WTC11 (cell line): ENCODE measurements at places on chromosomes 6 and 20. TPM values are rescaled to one million over a fixed set of nuclear protein-coding genes. Genes with fewer than 3 reads are reported as not detected.

DNA sequence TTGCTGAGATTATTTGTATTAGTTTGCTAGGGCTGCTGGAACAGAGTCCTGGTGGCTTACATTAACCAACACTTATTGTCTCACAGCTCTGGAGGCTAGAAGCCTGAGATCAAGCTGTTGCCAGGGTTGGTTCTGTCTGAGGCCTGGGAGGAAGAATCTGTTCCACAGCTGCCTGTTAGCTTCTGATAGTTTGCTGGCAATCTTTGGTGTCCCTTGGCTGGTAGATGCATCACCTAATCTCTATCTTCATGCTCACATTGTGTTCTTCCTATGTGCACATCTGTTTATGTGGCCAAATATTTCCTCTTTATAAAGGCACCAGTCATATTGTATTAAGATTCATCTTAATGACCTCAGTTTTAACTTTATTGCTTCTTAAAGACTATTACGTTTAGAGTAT lies 19.5 kb downstream of the SF3B5 start:
- H3K27ac ChIP-seq, result no peak overlapping the region
- no peak for DNase-seq
- H3K4me3 ChIP-seq, result no peak overlapping the region
- peaks cover 15% of the 10 kb centered on the region for H3K27me3 ChIP-seq
- H3K36me3 ChIP-seq, result no peaks in the 10 kb centered on the region

DNA sequence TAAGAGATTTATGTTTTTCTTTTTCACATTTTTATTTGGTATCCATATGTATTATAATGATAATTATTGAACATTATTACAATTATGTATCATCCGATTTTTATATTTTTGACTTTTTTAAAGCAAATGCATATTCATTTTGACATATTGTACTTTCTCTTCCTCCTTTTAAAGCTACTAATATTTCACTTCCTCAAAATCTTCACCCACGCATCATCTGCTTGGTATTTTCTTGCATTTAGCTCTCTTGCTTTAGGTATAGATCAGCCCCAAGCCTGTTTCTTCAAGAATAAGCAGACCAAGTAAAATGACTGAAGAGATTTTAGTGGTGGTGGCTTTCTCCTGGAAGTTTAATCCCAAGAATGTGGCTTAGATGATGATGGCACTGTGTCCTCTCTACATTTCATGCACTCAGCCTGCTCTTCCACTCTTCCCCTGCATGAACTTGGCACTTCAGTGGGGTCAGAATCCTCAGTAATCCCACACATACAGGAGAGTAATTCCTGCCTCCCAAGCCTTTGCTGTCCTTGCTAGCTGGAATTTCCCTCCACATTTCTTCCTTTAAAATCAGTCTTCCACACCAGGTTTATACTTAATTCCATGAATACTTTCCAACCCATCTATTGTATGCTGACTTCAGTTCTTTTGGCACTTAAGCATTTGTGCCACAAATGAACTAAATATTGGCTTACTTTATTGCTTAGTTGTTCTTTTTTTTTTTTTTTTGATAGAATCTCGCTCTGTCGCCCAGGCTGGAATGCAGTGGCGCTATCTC lies 8.2 kb downstream of the NCOA7 start:
- H3K4me3 ChIP-seq, result no peak overlapping the region
- no peaks in the 10 kb centered on the region for H3K36me3 ChIP-seq
- H3K4me1 ChIP-seq, result peaks cover under 1% of the 10 kb centered on the region; the same call in 1 of the 2 replicates
- no peak overlapping the region for H3K27ac ChIP-seq
- DNase-seq, result no peak
- no peaks in the 10 kb centered on the region for H3K27me3 ChIP-seq

GRCh38 chr20:13778827-13779226 lies 5.9 kb downstream of the ESF1 start:
- DNase-seq, result no peak
- H3K4me3 ChIP-seq, result no peak overlapping the region
- peaks cover 62% of the 10 kb centered on the region for H3K36me3 ChIP-seq
- no peaks in the 10 kb centered on the region for H3K27me3 ChIP-seq

DNA sequence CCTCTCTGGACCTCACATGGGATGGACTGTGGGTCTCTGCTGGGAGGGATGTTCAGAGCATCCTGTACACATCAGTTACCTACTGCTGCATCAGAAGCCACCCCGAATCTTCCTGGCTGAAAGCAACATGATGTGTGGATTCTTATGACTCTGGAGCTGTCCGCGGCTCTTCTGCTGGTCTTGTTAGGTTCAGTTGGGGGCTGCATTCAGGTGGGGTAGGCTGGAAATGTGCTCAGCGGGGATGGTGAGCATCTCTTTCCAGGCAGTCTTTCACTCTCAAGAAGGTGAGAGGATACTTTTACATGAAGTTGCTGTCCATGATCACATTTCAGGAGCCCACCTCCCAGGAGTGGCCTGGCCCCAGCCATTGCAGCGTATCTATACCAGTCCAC lies 5.2 kb upstream of the CST5 start:
- no peak overlapping the region for H3K27ac ChIP-seq
- H3K4me1 ChIP-seq, result peaks cover 8% of the 10 kb centered on the region; the same call in 1 of the 2 replicates

DNA sequence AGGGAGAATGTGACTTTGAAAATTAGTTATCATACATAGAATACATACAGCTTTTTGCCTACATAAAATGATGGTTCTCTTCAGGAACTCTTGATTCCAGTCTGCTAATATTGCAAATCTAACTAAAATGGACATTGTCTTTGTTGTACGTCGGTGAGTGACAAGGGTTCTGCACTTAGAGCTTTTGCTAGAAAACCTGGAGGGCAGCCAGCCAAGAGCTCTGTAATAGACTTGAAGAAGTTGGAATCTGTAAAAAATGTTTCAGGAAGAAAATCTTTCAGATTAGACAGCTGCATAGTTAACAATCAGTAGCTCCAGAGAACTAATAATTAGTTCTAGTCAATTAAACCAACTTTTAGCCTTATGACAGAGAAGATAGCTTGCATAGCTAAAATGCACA lies 138.3 kb downstream of the FLRT3 start:
- no peak overlapping the region for H3K27ac ChIP-seq
- DNase-seq, result no peak
- H3K36me3 ChIP-seq, result peaks cover 12% of the 10 kb centered on the region

- no peaks in the 10 kb centered on the region for H3K36me3 ChIP-seq
- H3K27ac ChIP-seq, result no peak overlapping the region
- no peak for DNase-seq
- no peak overlapping the region for H3K4me3 ChIP-seq
These were observed 120.1 kb downstream of the PLEKHG1 start for GRCh38 chr6:150719831-150720230.

- H3K27me3 ChIP-seq, result no peaks in the 10 kb centered on the region
- peak overlapping the region; percentile 50 for H3K4me3 ChIP-seq
- no peak for DNase-seq
- peak overlapping the region; percentile 85 for H3K27ac ChIP-seq
- peaks cover 23% of the 10 kb centered on the region for H3K36me3 ChIP-seq
- peaks cover 53% of the 10 kb centered on the region for H3K4me1 ChIP-seq
These were observed 27.1 kb upstream of the SYNCRIP start for GRCh38 chr6:85669735-85670194.

GRCh38 chr6:26537846-26538571 lies at the start of gene HMGN4:
Gene HMGN4 (plus strand): TSS chr6:26538366. CDS start chr6:26545207, 6,841 bp downstream.
- H3K27me3 ChIP-seq, result no peaks in the 10 kb centered on the region
- H3K36me3 ChIP-seq, result peaks cover 11% of the 10 kb centered on the region
- H3K27ac ChIP-seq, result peak within 1 kb of the TSS; percentile 100
- DNase-seq, result peak; percentile 81
- peaks cover 34% of the 10 kb centered on the region for H3K4me1 ChIP-seq
- H3K4me3 ChIP-seq, result peak within 1 kb of the TSS; percentile 96

DNA sequence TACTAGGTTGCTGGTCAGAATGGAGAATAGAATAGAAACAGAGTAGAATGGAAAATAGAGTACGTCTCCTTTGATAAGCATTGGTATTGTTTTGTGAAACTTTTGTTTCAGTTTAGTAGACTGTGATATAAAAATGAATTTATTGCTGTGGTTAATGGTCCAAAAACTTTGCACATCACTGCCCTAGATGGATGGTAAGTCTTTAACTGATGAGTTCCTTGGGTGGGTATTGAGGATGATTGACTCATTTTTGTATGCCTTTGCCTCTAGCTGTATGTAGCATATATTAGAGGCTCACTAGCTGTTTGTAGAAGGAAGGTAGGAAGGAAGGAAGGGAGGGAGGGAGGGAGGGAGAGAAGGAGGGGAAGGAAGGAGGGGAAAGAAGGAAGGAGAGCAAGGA lies 48.3 kb downstream of the ZDHHC14 start:
- H3K4me1 ChIP-seq, result peaks cover 73% of the 10 kb centered on the region
- DNase-seq, result no peak
- no peaks in the 10 kb centered on the region; the same call in 1 of the 2 replicates for H3K27me3 ChIP-seq
- no peak overlapping the region for H3K4me3 ChIP-seq
- no peaks in the 10 kb centered on the region for H3K36me3 ChIP-seq
- H3K27ac ChIP-seq, result peak overlapping the region; percentile 41; the same call in 1 of the 2 replicates

- H3K36me3 ChIP-seq, result no peaks in the 10 kb centered on the region
- H3K27ac ChIP-seq, result no peak overlapping the region
- peaks cover 25% of the 10 kb centered on the region for H3K4me1 ChIP-seq
- DNase-seq, result no peak
These were observed 244.5 kb downstream of the CDC5L start for GRCh38 chr6:44631968-44632367.

DNA sequence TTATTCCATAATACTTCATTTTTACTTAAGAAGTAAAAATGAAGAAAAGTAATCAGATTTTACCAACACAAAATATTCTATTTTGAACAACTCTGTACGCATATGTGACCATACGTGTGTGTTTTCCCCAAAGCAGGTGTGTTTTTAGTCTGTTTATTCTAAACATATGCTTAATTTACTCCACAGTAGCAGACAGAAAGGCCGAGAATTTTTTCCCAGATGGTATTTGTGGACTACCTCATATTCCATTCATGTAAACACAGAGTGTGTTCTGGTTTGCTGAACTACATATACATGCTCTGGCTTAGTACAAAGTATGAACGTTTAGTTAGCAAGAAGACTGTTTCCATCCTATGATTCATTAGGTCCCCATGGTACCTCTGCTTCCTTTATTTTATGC lies 233.3 kb upstream of the RUNX2 start:
- no peak overlapping the region for H3K27ac ChIP-seq
- DNase-seq, result no peak
- H3K4me1 ChIP-seq, result no peaks in the 10 kb centered on the region

GRCh38 chr20:20754714-20755113 lies 42.3 kb upstream of the RALGAPA2 start:
- no peaks in the 10 kb centered on the region; the same call in 1 of the 2 replicates for H3K36me3 ChIP-seq
- no peak for DNase-seq
- H3K4me1 ChIP-seq, result no peaks in the 10 kb centered on the region
- no peak overlapping the region for H3K27ac ChIP-seq
- no peak overlapping the region for H3K4me3 ChIP-seq

DNA sequence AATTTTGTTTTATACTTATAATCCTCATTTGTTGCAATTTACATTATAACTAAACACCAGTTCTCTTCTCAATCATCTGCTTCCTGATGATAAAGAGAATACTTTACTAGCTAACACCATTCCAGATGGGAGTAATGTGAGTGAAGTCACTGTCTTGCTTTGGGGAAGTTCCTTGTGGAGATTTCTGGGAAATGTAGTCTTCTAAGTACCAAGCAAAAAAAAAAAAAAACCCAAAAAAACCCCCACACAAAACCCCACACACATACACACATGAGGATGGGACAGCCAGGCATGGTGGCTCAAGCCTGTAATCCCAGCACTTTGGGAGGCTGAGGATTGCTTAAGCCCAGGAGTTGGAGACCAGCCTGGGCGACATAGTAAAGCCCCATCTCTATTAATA lies 2.2 kb upstream of the SNPH start:
- peaks cover 21% of the 10 kb centered on the region for H3K4me1 ChIP-seq

GRCh38 chr6:155591741-155592140 lies 136.1 kb upstream of the NOX3 start:
- DNase-seq, result no peak
- H3K4me1 ChIP-seq, result peaks cover under 1% of the 10 kb centered on the region
- H3K4me3 ChIP-seq, result no peak overlapping the region
- no peaks in the 10 kb centered on the region for H3K36me3 ChIP-seq

- no peak for DNase-seq
- no peaks in the 10 kb centered on the region for H3K4me1 ChIP-seq
- peaks cover 3% of the 10 kb centered on the region; the same call in 1 of the 2 replicates for H3K36me3 ChIP-seq
- peak overlapping the region; percentile 3; the same call in 1 of the 2 replicates for H3K27ac ChIP-seq
- H3K4me3 ChIP-seq, result no peak overlapping the region
- no peaks in the 10 kb centered on the region for H3K27me3 ChIP-seq
These were observed 23.0 kb downstream of the MAP1LC3A start for GRCh38 chr20:34581341-34582184.

DNA sequence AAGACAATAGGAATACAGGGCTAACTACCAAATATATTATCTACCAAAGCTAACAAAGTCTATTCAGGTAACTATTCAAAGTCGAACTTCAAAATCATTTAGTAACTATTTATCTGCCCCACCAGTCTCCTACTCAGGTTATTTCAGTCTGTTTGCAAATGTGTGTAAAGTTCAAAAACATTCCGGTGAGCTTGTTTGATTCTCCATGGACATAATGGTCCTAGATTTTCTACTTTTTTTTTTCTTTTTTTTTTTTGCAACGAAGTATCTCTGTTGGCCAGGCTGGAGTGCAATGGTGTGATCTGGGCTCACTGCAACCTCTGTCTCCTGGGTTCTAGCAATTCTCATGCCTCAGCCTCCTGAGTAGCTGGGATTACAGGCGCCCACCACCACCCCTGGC lies 236.0 kb upstream of the FOXQ1 start:
- H3K27ac ChIP-seq, result no peak overlapping the region
- DNase-seq, result no peak
- H3K27me3 ChIP-seq, result no peaks in the 10 kb centered on the region
- no peaks in the 10 kb centered on the region for H3K4me1 ChIP-seq
- no peaks in the 10 kb centered on the region for H3K36me3 ChIP-seq

DNA sequence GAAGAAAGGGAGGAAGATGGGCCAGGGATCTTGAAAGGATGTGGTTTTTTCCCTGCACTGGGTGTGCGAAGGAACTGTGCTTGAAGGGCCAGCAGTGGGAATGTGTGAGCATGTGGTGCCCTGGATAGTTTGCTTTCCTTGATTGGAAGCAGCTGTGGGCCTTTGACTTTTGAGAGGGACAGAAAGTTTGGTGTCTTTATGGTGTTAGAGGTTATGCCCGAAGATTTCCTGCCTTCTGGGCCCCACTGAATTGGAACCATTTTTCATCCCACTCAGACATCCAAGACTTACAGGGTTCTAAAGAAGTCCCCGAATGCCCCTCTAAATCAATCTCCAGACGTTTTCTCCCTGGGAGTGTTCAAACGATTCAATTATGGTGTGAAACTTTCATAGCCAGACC lies 23.5 kb upstream of the EDN3 start:
- H3K4me3 ChIP-seq, result no peak overlapping the region
- H3K4me1 ChIP-seq, result no peaks in the 10 kb centered on the region
- DNase-seq, result no peak
- H3K27me3 ChIP-seq, result peaks cover 45% of the 10 kb centered on the region
- H3K27ac ChIP-seq, result no peak overlapping the region

GRCh38 chr6:11613336-11613735 lies 75.8 kb downstream of the TMEM170B start:
- DNase-seq, result no peak
- no peaks in the 10 kb centered on the region for H3K27me3 ChIP-seq
- H3K4me1 ChIP-seq, result peaks cover 14% of the 10 kb centered on the region
- H3K36me3 ChIP-seq, result no peaks in the 10 kb centered on the region
- no peak overlapping the region for H3K4me3 ChIP-seq

GRCh38 chr6:166626177-166627032 lies 646 bp downstream of the RPS6KA2 start:
- H3K27ac ChIP-seq, result no peak overlapping the region
- peak overlapping the region; percentile 77 for H3K4me3 ChIP-seq
- H3K27me3 ChIP-seq, result peaks cover 43% of the 10 kb centered on the region
- peak; percentile 61 for DNase-seq
- no peaks in the 10 kb centered on the region for H3K36me3 ChIP-seq

LRFN2 gene
- 1.3 to 1.6 TPM (median 1.4 TPM) in 3 replicates for total RNA-seq

SLPI gene
- total RNA-seq, result 0.60 to 0.78 TPM (median 0.74 TPM) in 3 replicates

DLL1 gene
- 20.6 to 25.3 TPM (median 20.7 TPM) in 3 replicates for total RNA-seq

NUDT3 gene
- 24.6 to 30.0 TPM (median 24.8 TPM) in 3 replicates for total RNA-seq

HACE1 gene
- total RNA-seq, result 18.1 to 21.7 TPM (median 21.6 TPM) in 3 replicates

LHFPL5 gene
- total RNA-seq, result not detected in 3 replicates

RIMS4 gene
- 24.8 to 27.4 TPM (median 27.3 TPM) in 3 replicates for total RNA-seq

CST9L gene
- not detected in 3 replicates for total RNA-seq

IL20RA gene
- total RNA-seq, result 0.78 to 1.3 TPM (median 1.2 TPM) in 3 replicates

KIF25 gene
- 0.28 to 1.1 TPM (median 0.71 TPM) in 3 replicates for total RNA-seq
